Muscle of back (tissue), 13 donors: ENCODE measurements at places on chromosomes 12 and 14.
A peak's percentile ranks its signal among the peaks of the same experiment; 100 is the strongest.

DNA sequence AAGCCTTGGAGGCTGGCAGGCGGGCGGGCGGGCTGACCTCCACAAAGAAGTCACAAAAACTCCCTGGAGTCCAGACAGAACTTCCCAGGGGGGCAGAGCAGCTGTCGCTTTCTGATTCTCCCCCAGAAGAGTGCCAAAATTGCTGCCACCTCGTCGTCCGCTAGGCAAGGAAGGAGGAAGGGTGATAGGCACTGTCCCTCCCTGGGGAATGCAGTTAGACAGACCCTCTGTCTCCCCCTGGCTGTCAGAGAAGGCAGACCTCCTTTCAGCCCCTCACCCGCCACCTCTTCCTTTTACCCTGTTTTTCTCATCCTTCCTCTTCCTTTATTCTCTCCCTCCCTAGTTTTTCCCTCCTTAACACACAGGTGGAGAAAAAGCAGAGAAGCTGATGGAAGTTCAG is 18.7 kb downstream of the GRIN2B start:
- DNase-seq: no peak

DNA sequence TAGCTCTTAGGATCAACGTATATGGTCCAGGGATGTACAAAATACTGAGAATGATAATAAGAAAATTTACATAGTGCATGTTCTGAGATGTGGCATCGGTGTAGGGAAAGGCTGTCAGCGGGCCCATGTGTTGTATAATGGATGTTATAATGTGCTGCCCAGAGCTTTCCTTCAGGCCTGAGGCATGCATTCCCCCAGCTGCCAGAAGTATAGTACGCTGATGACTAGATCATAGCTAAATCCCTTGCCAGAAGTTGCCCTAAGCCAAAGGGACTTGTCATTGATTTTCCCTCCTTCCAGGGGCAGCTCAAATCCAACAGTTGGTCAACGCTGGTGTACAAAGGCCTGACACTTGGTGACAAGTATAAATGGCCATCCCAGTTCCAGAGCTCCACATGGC is 6.5 kb upstream of the OR11G2 start:
- no peak for DNase-seq

DNA sequence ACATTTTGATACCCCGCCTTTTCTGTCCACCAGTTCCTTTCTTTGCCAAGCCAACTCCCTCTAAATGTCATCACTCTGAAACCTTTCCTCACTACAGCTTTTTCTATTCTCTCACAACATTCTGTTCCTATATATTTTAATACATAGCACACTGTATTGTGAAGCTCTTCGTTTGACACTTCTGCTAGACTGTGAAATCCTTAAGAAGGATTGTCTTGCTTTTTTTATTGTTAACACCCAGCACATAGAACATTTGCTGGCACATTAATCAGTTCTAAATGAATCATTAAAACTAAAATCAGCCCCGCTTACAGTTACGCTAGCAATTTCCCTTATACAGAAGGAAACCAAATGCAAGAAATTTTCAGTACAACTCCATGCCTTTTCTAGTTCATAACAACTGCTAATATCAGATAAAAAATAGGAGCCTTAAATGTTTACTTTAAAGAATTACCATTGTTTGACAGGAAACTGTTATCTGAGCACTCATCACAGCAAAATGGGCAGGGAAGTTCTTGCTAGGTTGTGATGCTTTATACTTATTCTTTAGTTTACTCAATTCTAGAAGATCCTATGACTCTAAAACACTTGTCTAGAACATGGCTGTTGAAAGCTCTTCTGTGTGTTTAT is 93.5 kb downstream of the PPP1R12A start:
- no peak for DNase-seq

DNA sequence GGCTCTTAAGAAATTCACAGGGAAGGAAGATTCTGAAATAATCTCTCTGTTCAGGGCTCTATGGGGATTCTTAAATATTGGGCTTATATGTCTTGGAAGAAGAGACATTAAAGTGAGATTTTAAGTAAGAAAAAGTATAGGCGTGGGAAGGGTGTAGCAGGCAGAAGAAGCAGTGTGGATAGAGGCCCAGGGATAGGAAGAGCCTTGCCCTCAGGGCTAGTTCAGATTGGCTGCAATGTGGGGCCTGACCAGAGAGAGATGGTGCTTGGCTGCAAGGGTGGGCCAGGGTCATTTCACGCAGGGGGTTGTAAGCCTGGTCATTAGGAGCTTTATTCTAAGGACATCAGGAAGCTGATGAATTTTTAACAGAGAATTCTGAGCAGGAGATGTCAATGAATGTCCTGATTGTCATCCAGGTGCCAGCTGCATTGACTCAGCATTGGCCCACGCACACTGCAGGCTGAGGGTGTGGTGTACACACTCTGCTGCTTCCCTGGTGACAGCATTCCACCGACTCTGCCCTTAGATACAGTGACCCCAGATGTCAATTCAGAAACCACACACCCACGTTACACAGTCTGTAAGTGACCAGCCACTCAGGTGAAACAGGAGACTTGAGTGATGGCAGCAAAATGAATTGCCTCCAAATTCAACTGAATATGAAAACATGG is 582.5 kb downstream of the NRXN3 start:
- no peak for DNase-seq

GRCh38 chr14:25019892-25020291 is 30.1 kb downstream of the STXBP6 start:
- DNase-seq: no peak

DNA sequence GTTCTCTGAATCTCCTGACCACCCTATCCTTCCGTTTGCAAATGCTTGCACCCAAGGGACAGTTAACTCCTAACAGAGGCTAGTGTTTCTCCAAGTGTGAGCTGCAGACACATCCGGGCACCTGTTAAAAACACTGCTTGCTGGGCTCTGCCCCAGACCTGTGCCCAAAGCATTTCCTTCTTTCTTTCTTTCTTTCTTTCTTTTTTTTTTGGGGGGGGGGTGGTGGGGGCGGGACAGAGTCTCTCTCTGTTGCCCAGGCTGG is 42.5 kb downstream of the SPRING1 start:
- DNase-seq: no peak

- peak; percentile 34 for DNase-seq
These were observed 49.6 kb downstream of the LRCOL1 start for GRCh38 chr12:132560614-132561426.

- DNase-seq: peak; percentile 55
These were observed 58.5 kb downstream of the GPR135 start for GRCh38 chr14:59406454-59407245.
